ENCODE measurements at places on chromosomes 1 and 21. TPM values are rescaled to one million over a fixed set of nuclear protein-coding genes. Genes with fewer than 3 reads are reported as not detected.

- no peak for DNase-seq
- H3K27ac ChIP-seq: no peak overlapping the region
- H3K27me3 ChIP-seq: no peaks in the 10 kb centered on the region
- H3K4me3 ChIP-seq: no peak overlapping the region
These were observed 14.9 kb upstream of the CTSS start for GRCh38 chr1:150780510-150780909.

DNA sequence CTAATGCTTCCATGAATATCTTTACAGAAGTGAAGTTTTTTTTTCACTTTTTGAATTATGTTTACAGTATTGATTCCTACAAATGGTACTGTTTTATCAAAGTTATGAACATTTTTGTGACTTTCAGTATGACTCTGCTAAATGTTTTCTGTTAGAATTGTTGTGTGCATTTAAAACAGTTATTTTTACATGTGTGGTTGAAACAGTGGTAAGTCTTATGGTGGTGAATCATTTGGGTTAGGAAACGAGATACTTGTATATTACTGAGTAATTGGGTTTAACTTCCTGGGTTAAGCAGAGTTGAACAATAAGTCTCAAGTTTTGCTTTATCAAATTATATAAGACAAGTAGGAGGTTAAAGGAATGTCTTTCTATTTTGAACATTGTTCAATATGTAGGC, 66.8 kb downstream of the VPS13D start:
- H3K4me1 ChIP-seq: no peaks in the 10 kb centered on the region
- no peak overlapping the region for H3K27ac ChIP-seq
- no peaks in the 10 kb centered on the region for H3K27me3 ChIP-seq
- no peak for DNase-seq

- H3K4me1 ChIP-seq: peaks cover 56% of the 10 kb centered on the region
- H3K36me3 ChIP-seq: peaks cover 4% of the 10 kb centered on the region
- peak; percentile 84 for DNase-seq
These were observed 623 bp downstream of the CAPN2 start for GRCh38 chr1:223712850-223713474.

The APCS gene
- not detected for total RNA-seq

The CLCA1 gene
- not detected for total RNA-seq

The SASS6 gene
- total RNA-seq: 2.4 TPM
